ENCODE measurements at places on chromosomes 2 and 18.
A peak's percentile ranks its signal among the peaks of the same experiment; 100 is the strongest.

DNA sequence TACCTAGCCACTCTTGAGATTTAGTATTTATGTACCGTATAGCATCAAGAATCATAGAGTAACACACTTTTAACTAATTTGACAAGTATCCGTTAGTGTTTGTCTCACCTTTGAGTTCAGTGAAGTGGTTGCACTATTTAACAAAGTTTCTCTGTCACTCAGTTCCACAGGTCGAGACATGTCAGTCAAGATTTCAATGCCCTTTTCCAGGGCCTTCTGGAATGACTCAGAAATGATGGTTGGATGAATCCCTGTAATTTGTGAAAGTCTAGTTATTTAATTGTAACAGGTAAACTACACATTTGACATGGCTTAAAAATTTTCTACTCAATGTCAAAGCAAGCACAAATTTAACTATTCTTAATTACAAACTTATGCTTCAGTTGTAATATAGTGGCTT, 9.7 kb downstream of the CCT4 start:
- DNase-seq = no peak

- peak; percentile 30 for DNase-seq
Observed at GRCh38 chr18:77091366-77091765, 41.2 kb downstream of the MBP start.

DNA sequence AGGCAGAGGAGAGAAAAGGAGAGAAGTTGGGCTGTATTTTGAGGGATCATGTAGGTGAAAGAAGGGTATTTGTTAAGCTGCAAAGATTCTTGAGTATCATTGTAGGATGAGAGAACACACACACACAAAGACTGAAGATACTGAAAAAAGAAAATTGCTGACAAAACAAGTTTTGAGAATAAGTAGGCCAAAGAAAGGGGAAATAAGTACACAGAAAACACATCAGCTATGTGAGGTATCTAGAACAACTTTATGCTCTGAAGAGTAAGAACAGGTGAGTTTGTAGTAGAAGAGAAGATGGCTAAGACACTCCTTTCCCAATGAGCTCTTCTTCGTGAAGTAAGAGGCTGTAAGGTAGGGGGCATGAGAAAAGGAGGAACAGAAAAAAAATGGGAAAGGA, 28.2 kb downstream of the METTL8 start:
- DNase-seq = no peak

- peak; percentile 11 for DNase-seq
Observed at GRCh38 chr2:144516981-144517865, 2.7 kb downstream of the ZEB2 start.

- no peak for DNase-seq
Observed at GRCh38 chr2:224937887-224938286, 104.4 kb downstream of the DOCK10 start.

GRCh38 chr2:168649562-168649961, 152.9 kb upstream of the NOSTRIN start:
- no peak for DNase-seq

GRCh38 chr18:9454061-9454703, 21.1 kb upstream of the RALBP1 start:
- no peak for DNase-seq

DNA sequence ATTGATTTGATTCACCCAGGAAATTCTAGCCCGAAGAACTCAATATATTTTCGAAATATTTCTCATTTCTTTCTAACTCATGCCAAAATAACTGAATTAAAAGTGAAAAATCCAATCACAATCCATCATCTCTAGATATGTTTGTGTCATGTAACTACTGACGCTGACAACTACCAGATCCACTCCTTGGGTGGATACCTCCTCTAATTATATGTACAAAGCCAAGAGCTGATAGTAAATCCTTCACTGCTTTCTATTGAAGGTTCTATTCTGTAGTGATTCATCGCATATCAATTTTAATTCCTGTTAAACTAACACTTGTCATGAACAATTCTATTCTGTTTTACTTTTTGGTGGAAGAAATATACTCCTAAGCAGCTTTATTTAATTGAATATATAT, 1056.6 kb upstream of the NXPH2 start:
- peak; percentile 4 for DNase-seq

- no peak for DNase-seq
Observed at GRCh38 chr2:144015655-144016245, 504.2 kb downstream of the ZEB2 start.

DNA sequence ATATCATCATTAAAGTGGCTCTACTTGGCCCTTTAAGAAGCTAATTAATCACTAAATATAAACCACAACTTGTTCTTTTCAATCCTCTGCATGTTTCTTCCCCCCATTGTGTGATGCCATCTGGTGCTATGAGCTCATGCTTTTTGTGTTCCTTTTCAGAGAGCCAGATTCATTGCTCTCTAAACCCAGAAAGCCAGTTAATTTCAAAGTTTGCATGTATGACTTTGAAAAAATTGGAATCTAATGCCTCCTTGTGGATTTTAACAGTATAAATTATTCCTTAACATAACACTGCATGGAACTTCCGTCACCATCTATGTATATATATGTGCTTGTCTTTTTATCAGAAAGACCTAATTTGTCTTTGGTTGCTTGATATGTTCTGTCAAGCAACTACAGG, 31.1 kb downstream of the TMEM178A start:
- DNase-seq = peak; percentile 69

GRCh38 chr18:79118797-79119196, 49.6 kb downstream of the ATP9B start:
- no peak for DNase-seq

GRCh38 chr2:241944821-241945220, 75.3 kb downstream of the RTP5 start:
- no peak for DNase-seq

GRCh38 chr2:3628800-3629199, 29.2 kb upstream of the ALLC start:
- peak; percentile 40 for DNase-seq
